ENCODE measurements at places on chromosomes 16 and 17.

- DNase-seq = no peak
Observed at GRCh38 chr17:885971-886571, 93.5 kb downstream of the NXN start.

GRCh38 chr16:22816475-22816874 is 2.5 kb downstream of the HS3ST2 start:
- no peak for DNase-seq

DNA sequence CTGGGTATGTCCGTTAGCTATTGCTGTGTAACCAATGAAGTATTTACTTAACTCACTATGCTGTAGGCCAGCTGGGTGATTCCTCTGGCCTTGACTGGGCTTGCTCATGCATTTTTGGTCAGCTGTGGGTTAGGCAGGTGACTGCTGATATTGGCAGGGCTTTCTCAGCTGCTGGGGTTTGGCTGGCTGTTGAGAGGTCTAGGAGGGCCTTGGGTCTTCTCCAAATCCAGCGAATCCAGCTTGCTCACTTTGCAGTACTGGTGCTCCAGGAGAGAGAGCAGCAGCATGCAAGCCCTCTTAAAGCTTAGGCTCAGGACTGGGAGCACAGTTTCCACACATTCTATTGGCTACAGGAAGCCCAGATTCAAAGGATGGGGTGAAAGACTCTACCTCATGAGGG is 270.1 kb downstream of the PHKB start:
- no peak for DNase-seq

DNA sequence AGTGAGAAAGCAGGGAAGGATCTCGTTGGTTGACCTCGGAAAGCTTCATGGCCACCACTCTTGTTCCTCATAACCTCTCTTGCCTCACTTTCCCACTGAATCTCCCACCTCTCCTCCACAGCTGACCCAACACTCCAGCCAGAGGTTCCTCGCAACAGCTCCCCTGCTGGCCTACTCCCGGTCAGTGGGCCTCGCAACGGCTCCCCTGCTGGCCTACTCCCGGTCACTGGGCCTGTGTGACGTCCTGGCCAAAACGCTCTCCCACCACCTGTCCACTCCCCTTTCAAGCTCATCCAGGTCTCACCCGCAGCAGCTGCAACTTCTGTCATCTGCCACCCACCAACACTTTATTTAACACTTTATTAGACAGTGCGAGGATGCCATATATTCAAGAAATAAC is 149.1 kb downstream of the VPS53 start:
- no peak for DNase-seq

DNA sequence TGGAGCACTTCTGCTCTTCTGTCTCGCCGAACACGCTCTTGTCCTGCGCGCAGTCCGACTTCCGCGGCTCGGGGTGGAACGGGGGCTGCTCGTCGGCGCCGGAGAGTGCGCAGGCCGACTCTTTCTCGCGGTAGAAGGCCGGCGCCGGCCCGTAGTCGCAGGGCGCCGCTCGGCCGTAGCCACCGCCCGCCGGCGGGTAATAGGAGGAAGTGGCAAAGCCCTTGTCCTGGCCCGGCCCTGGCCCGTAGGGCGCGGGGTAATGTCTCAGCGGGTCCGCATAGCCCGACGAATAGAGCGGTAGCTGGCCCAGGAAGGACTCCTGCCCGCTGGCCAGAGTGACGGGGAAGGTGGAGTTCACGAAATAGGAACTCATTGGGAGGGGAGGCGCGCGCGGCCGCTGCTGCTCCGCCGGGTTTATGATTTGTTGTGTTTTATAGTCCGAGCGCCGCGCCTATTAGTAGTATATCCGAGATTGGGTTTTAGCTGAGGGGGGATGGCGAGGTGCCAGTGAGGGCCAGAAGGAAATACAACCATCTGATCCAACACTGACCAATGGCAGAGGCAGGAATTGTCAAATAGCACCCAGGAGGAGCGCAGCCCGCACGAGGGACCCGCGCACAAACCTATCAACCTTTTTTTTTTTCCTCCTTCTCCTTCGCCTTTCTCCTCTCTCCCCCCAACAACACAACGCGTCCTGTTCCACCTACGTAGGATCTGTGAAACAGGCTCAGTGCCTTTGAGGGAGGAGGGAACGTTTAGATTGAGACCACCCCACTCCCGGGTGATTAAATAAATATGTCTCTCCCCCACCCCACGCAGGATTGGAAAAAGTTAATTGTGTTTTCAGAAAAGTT is 4.4 kb upstream of the HOXB5 start:
- DNase-seq = no peak

DNA sequence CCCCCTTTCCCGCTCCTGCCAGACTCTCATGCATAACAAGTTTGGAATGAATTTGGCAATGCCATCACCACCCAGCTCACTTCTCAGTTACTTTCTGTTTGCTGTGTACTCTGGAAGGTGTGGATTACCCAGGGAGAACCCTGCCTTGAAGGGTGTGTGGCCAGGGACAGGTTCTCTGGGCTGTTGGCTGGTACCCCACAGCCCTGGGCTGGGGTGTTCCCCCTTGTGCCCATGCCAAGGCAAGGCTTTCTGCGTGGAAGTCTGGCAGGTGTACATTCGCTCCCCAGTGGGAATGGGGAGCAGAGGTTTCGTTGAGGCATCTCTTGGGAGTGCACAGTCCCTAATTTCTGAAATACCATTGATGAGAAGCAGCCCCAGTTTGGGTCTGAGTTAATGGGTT is 187.7 kb downstream of the CCDC182 start:
- no peak for DNase-seq

DNA sequence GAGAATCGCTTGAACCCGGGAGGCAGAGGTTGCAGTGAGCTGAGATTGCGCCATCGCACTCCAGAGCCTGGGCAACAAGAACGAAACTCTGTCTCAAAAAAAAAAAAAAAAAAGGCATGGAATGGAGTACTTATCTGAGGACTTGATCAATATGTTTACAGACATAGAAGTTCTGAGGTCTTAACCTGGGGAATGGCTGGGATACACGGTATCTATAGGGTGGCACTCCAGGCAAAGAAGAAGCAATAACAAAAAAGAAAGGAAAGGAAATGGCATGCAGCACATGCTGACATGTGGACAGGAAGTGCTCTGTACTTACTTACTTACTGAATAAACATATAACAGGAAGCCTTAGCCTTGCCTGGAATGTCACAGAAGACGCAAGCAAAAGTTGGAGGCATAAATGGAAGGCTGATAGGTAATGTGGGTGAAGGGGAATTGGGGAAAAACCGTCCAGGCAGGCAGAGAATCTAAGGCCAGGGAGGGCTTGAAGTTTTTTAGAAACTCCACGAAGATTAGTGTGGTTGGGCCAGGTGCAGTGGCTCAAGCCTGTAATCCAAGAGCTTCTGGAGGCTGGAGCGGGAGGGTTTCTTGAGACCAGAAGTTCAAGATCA is 10.1 kb upstream of the SPOP start:
- DNase-seq = no peak

GRCh38 chr17:44467108-44467507 is 36.1 kb downstream of the GPATCH8 start:
- no peak for DNase-seq

GRCh38 chr16:87495578-87496446 is 3.0 kb upstream of the ZCCHC14 start:
- DNase-seq = no peak

DNA sequence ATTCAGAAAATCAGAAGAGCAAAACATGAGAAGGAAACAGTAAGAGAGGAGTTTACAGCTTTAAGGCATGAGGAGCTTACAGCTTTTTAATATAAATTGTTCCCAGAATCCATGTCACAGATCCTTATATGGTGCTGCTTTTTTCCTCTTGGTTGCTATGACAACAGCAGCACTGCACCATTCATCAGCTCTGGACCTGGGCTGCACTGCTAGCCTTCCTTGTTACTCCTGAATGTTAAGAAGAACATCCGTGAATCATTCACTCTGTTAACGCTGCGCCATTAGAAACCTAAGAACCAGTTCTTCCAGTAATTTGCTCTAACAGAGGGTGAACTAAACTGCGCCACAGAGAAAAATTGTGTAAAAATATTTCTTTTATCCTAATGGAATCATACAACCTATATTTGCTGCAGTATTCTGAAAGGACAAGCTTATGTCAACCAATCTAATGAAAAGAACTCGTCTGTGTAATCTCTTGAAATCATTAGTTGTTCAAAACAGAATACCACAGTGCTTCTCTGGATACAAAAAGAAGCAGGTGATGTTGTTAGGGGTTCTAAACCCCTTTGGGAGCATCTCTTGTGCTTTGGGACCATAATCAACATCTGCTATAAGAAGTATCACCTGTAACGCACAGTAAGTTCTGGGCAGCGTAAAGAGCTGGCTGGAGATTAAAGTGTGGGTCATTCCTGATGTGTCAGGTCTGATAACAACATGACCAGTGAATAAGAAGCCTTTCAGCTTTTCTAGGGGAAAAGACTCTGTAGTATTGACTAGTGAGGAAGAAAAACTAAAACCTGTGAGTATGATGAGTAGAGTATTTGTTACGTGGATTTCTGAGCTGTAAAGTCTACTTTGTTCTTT is 151.2 kb downstream of the TANC2 start:
- DNase-seq = no peak

DNA sequence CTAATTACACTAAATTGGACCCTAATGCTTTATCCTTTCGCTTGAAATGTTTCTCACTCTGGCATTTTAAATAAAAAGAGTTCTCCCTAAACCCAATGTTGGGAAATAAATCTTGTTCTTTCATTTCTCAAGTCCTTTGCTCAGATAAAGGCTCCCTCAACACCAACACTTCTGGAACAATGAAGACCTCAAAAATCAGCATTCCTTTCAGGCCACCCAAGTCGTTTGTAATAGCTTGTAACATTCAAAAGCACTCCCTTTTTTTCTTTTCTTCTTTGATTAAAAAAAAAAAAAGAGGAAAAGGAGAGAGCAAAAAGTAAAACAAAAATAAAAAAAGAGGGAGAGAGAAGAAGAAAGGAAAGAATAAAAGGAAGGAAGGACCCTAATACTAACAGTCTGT is 23.3 kb upstream of the FOXJ1 start:
- no peak for DNase-seq

GRCh38 chr17:41547921-41548843 is 20.1 kb upstream of the KRT19 start:
- DNase-seq = no peak

DNA sequence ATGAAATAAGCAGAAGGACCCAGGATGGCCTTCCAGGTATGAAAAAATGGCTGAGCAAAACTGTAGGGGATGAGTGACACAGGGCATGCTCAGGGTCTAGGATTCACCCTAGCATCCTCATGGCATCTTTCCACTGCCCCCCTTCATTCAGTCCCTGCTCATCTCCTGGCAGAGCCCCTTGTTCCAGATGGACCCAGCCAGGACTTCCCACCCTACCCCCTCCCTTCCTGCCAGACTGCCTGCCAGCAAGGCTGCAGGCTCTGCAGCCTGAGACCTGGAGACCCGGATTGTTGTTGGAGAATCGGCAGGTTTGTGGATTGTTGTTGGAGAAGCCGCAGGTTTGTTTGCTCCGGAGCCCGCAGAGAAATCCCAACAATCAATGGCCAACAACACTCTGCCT is 6.6 kb downstream of the SEZ6 start:
- peak; percentile 59 for DNase-seq

- no peak for DNase-seq
Observed at GRCh38 chr17:65190467-65191097, 53.4 kb downstream of the RGS9 start.

DNA sequence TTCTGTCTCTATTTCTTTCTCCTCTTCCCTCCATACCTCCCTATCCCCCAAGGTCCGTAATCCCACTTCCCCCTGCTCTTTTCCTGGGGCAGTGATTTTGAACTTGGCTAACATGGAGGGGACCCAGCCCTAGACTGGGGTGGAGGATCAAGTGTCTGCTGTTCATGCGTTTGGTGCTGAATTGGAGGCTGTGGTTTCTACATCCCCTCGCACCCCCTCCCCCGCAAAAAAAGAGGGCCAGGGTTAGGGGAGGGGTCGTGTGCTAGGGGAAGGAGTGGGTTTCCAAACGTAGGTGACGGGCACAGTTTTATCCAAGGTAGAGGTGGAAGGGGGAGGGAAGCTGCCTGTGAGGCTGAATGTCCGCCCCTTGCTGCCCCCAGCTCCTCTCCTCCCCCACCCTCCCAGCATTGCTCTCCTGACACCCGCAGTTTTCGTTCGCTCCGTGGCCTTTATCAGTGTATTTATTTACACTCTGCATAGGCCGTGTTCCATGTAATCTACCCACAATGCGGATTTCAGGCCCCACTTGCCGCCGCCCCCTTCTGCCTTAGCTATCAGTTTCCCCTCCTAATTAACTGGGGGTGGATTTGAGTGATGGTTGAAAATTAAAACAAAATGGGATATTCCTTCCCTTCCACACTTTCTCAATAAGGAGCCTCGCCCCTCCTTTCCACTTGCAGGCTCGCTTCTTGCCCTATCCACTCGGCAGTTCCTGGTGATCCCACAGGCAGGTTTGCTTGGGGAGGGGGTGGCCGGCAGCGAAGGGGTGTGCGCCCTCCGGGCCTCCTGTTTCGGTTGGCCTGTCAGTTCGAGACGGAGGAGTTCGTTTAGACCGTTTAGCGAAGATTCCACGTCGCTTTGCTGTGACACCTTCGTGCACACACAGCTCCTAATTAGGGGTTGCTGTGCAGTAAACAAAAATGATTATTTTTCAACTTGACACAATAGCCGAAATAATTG is 2.0 kb downstream of the GNAO1 start:
- DNase-seq = no peak

DNA sequence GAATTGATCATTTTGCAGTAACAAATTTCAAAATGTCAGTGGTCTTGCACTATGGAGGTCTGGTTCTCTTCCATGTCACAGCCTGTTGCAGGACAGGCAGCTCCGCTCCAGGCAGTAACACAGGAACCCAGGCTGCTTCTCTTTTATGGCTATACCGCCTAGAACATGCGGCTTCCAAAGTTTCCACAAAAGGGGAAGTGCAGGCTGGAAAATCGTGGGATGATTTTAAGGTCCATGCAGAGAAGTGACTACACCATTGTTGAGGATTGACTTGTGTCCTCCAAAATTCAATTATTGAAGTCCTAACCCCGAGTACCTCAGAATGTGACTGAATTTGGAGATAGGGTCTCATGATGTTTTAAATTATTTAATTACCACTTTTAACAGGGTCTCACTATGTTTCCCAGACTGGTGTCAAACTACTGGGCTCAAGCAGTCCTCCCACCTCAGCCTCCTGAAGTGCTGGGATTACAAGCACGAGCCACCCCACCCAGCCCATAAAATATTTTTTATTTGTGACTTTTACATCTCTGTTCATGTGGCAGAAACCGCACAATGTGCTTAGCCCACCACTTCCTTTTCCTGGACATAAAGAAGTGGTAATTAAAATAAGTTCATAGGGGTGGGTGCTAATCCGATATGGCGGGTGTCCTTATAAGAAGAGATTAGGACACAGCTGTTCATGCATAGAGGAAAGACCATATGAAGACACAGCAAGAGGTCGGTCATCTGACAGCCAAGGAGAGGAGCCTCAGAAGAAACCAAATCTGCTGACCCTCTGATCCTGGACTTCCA is 279.2 kb upstream of the RPL38 start:
- DNase-seq = no peak

DNA sequence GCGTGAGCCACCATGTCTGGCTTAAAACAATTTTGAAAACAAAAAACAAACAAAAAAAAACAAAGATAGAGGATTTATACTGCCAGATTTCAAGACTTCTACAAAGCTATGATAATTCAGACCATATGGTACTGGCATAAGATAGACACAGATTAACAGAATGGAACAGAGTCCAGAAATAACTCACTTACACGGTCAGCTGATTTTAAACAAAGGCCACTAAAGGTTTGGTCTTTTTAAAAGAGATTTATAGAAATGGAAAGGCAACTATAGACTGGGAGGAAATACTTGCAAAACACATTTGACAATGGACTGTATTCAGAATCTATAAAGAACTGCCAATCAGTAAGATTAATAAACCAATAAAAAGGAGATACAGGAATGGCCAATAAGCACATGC is 48.6 kb upstream of the MNT start:
- no peak for DNase-seq

GRCh38 chr17:4206962-4207361 is 56.8 kb downstream of the ANKFY1 start:
- DNase-seq = no peak

Measured in NCI-H1694 (cell line).